ENCODE measurements at places on chromosomes 3 and 15.

GRCh38 chr3:60916546-60916945, 334.7 kb downstream of the FHIT start:
- DNase-seq: no peak

- no peak for DNase-seq
These were observed 6.7 kb upstream of the LTF start for GRCh38 chr3:46471371-46471914.

DNA sequence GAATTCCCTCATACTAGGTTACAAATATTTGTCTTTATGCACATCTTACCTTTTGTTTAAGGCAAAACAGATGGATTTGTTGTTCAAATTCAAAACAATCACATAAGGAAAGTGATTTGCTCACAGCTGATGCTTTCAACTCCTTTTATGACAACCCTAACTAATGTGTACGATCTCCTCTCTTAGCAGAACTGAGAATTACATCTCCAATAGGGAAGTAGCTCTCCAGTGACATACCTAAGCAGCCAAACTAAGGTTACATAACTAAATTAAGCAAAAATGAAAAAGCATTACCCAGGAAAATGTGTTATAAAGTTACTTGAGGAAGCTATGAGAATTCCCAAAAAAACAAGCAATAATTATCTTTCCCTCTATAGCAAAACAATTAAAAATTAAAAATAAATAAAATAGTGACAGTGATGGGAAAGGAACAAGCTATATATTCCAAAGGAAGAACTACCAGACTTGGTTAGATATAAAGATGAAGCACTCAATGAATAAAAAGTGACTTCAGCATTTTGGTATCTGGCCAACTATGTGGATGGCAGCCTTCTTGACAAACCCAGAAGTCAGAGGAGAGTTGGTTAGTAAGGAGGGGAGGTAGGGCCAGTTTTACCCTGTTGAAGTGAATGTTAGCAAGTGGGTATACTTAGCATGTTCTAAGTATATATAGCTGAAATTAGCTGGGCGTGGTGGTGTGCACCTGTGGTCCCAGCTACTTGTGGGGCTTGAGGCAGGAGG, 32.4 kb downstream of the PEAK1 start:
- DNase-seq: no peak

GRCh38 chr3:61808526-61808925, 247.2 kb downstream of the PTPRG start:
- DNase-seq: no peak

DNA sequence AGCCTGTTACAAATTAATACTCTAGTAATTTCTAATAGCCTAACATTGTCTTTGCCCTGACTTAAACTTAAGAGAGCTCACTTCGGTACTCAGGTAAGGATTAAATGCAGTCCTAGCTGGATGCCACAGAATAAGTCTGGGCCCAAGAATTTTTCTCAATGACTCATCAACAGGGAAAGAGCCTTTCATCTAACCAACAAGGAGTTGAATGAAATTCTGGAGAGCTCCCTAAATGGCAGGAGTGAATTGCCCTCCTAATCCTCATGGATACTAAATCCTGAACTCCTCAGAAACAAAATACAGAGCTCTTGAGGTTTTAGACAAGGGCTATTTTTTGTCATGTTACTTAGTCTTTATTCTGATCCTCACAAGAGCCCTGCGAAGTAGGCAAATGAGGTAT, 159.5 kb downstream of the PLCH1 start:
- DNase-seq: no peak

GRCh38 chr3:67361323-67361722, 293.1 kb downstream of the SUCLG2 start:
- no peak for DNase-seq

DNA sequence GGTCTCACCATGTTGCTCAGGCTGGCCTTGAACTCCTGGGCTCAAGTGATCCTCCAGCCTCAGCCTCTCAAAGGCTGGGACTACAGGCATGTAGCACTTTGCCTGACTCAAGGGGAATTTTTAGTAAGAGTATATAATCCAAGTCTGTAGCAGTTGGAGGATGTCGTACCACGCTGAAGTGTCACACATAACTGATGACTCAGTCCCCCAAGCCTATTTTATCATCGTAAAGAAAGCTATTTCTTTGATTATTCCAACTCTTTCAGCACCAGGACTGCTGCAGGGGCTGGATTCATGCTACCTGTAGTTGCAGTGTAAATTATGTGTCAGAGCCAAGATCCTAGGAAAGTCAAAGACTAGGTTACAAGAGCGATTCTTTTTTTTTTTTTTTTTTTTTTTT, 1.4 kb upstream of the PRKCI start:
- no peak for DNase-seq

DNA sequence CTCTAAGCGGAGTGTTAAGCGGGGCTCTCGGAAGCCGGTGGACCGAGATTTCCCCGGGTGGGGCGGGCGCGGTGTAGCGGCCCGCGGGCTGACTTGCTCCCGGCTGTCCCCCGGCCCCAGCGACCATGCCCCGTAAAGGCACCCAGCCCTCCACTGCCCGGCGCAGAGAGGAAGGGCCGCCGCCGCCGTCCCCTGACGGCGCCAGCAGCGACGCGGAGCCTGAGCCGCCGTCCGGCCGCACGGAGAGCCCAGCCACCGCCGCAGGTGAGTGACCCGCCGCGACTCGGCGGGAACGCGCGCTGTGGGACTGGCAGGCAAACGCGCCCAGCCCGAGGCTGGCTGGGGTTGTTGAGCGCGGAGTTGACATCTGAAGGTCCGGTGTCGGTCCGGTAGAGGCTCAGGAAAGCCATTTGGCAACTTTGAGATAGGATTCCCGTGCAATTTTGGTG, 1.3 kb downstream of the SMC4 start:
- no peak for DNase-seq

- no peak for DNase-seq
These were observed 2.8 kb upstream of the RTP2 start for GRCh38 chr3:187705164-187705563.

DNA sequence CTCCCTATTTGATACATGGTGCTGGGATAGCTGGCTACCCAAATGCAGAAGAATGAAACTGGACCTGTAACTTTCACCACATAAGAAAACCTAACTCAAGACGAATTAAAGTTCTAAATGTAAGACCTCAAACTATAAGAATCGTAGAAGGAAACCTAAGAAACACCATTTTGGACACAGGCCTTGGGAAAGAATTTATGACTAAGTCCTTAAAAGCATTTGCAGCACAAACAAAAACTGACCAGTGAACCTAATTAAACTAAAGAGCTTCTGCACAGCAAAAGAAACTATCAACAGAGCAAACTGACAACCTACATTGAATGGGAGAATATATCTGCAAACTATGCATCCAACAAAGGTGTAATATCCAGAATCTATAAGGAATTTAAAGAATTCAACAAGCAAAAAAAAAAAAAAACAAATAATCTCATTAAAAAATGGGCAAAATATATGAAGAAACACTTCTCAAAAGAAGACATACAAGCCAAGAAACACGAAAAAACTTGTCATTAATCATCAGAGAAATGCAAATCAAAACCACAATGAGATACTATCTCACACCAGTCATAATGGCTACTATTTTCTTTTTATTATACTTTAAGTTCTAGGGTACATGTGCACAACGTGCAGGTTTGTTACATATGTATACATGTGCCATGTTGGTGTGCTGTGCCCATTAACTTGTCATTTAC, 37.0 kb downstream of the HDGFL3 start:
- DNase-seq: no peak

GRCh38 chr3:196735751-196736150, 3.9 kb upstream of the PAK2 start:
- DNase-seq: no peak

- no peak for DNase-seq
These were observed 93.7 kb upstream of the OCA2 start for GRCh38 chr15:28192772-28193171.

- DNase-seq: no peak
These were observed 53.7 kb downstream of the CGGBP1 start for GRCh38 chr3:88005066-88005465.

DNA sequence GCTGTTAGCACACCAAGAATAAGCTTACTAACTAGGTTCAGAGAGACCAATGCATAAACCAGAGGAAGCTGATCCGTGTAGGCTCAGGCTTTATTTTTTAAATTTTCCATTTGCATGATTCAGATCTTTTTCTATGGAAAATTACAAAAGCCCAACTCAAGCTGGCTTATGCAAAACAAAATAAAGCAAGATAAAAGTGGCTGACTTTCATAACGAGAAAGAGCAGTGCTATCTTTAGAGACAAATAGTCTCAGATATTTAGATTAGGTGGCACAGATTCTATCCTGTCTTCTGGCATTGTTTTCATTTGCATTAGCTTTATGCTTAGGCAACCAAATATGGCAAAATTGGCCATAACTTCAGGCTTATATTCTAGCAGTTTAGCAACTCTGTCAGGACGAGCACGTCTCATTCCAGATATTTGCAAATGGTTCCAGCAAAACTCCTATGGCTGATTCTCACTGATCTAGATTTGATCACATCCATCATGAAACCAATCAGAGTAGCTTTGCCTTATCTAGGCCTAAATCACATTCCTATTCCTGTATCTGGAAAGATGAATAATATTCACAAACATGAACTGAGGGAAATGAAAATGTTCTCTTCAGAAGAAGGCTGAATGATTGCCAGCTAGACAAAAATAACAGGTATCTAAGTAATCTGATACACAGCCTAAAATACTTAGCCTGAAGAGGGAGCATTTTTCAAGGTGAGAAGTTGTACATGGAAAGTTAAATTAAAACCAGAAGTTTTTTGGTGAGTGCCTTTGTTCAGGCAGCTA, 216.4 kb upstream of the DPPA4 start:
- no peak for DNase-seq

DNA sequence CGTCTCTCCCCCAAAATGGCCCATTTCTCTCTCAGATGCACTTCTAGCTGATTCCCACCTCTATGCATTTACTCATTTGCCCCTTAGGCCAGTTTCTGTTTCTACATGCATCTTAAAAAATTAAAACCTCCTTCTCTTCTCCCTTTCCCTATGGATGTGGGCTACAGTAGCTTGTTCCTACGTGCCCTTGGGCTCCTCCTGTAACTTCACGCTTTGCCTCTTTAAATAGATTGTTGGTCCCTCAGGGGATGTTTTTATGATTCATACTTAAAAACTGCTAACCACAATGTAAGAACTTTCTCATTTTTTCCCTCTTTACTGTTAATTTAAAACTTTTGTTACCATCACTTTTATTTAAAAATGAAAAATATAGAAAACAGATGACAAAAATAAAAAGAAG, 185.6 kb upstream of the MRPL3 start:
- DNase-seq: no peak

GRCh38 chr3:148079370-148079769, 618.3 kb upstream of the AGTR1 start:
- no peak for DNase-seq

DNA sequence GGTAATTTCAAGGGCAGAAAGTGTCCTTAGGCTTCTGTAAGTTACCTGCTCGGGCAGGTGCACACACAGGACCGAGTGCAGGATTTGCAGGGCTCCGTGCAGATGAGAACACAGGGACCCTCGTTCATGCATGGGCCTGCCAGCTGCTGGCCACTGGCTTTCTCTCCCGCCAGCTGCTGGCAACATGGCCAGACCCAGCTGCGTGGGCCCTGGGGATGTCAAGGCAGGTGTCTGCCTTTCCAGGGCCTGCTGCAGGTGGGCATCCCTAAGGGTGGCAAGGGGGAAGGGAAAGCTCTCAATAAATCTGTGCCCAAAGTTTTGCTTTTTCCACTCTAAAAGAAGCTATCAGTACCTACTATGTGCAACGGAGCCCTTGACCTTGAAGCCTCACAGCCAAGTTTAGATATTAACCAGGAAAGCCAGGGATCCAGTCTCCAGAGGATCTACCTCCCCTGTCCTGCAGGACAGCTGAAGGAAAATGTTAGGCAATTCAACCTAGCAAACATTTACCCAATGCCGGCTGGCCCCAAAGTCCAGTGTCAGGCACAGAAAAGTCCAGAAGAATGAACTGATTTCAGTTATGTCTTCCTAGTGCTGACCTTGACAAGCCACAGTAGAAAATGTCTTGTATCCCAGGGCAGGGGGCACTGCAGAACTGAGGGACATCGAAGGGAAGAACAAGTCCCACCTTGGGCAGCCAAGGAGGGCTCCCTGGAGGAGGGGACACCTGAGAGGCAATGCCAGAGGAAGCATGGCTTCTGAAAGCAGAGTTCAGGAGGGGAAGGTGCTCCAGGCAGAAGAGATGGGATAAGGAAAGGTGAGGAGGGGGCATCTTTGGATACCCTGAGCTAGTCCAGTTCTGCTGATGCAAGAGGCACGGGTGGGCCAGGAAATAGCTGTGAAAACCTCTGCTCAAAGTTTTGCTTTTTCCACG, 26.4 kb downstream of the NUP210 start:
- no peak for DNase-seq

GRCh38 chr3:59843821-59844220, 794.0 kb upstream of the CFAP20DC start:
- no peak for DNase-seq

GRCh38 chr3:44993471-44994205, 17.6 kb downstream of the EXOSC7 start:
- DNase-seq: no peak

- no peak for DNase-seq
These were observed 39.9 kb upstream of the TNFAIP8L3 start for GRCh38 chr15:51134416-51135199.

- DNase-seq: no peak
These were observed 120.0 kb downstream of the CYP19A1 start for GRCh38 chr15:51218299-51218938.

- DNase-seq: no peak
These were observed 49.1 kb upstream of the NEDD4 start for GRCh38 chr15:56042498-56042897.

DNA sequence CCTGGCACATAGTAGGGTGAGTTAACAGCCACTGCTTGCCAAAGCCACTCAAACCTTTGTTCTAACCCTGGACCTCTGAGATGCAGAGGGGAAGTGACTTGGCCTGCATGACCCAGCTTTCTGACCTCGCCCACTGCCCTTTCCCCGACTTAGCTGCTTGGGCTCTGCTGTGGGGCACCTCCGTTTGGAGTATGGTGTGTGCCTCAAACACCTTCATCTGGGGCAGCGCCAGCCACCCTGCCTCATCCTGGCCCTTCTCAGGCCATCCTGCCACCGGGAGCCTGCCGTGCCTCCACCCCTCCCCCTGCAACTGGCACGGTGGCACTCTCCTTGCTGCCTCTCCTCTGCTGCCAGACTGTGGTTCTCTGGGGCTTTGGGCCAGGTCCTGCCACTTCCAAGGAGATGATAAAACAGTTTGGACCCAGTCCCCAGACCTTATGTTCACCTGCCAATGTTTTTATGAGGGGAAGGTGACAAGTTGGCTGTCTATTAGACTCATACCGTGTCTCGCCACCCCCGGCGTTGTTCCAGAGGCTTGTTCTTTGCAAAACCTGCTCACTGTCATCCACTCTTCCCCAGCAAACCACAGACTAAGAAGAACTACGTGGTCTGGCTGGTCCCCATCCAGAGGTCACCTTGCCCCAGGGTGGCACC, 32.2 kb downstream of the SLC6A6 start:
- DNase-seq: no peak

DNA sequence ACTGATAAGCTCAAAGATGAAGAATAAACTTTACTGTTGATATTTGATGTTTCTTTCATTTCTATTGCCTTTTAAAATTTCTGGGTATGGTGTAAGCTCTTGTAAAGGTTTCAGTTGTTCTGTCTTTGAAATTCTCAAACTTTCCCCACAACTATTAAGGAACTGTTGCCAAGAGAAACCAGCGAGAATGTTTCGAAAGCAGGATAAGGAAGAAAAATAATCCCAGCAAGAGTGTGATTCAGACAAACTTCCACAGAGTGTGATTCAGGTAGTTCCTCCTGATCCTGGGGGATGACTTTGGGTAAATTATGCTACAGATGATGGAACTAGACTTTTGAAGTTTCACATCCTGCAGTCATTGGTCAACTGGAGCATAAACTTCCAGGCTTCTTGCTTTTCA, 632.0 kb downstream of the NSUN3 start:
- no peak for DNase-seq

GRCh38 chr15:55318588-55319494, at the start of the genes PIGB and PIGBOS1:
PIGB (plus strand) TSS chr15:55319222; CDS start chr15:55319251, 29 bp downstream.
PIGBOS1 (minus strand) TSS chr15:55319123; CDS start chr15:55317792, 1,331 bp downstream.
- DNase-seq: peak; percentile 50
